CD4-positive, alpha-beta T cell treated with Interleukin-4 for 4 hours (primary cell): ENCODE measurements at places on chromosomes 7 and 10.

GRCh38 chr7:50359995-50360925 lies 55.7 kb downstream of the IKZF1 start:
- peak; percentile 89 for DNase-seq

- no peak for DNase-seq
These were observed 18.3 kb upstream of the RALA start for GRCh38 chr7:39605087-39605486.

DNA sequence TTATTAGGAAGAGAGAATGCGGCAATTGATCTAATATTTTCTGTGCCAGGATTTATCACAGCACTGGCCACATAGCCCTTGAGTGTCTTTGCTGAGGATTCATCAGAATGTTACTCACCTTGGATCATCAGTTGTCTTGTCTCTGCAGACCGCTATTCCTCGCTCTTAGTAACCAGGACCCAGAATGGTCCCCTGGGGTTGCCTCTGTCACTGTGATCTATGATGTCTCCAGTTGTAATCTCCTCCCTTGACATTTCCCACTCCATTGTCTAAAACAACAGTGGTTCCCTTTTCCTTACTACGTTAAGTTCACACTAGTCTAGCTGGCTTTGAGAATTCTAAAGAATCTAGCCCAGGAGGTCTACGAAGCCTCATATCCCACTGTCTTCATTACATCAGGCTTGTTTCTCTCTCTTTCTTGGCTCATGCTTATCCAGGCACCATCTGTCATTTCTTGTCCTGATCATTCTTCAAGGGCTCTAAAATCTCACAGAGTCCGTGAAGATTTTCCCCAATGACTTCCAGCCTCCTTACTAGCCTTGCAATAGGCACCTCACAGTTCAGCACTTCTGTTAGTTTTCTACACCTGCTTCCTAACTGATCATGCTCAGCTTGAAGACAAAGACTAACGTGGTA lies 125.8 kb downstream of the CUBN start:
- DNase-seq, result no peak

DNA sequence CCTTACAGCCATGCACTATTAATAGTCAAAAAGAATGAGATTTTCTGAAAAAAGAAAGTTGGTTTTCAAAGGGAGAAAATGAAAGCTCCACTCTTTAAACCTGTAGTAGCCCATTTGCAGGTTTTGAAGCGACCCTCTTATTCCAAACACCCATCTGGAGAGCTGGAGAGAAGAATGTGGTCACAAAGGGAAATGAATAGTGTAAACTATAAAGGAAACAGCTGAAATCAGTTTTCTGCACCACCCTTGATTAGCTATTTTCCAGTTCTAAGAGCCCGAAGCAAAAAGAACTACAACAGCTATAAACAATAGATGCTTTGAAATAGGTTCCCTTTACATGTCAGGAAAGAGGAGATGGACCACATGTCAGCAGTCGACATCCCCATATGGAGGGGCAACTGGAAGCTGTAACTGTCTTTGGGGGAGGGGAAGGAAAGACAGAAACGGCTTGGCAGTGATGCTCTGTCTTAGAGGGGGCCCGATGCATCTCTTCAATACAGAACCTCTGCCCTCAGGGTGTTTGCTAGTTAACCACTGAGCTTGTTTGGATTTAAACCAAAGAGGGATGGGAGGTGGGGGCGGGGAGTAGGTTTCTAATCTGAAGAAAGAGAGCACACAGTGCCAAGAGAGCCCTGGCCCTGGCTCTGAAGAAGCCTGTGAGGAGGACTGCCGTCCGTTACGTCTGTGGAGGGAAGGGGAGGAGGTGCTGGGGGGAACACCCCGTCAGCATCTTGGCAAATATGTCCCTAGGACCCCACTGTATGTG lies 55.3 kb downstream of the CPVL start:
- DNase-seq, result no peak

DNA sequence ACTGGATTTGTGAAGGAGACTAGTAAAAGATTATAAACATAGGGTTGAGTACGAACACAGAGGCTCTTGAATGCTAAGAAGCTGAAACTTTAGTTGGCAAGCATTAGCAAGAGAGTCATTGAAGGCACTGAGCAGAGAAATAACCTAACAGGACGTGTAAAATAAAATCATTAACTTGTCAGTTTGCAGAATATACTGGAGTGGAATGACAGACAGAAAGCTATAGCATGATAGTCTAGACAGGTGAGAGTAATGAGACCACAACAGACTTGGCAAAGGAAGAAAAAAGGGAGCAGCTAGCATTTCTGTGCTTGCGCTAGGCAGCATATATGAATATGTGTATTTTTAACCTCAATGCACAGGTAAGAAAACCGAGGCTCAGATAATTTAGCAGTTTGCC lies 30.8 kb downstream of the MINDY3 start:
- DNase-seq, result no peak

GRCh38 chr7:21089653-21090052 lies 303.0 kb upstream of the SP8 start:
- DNase-seq, result no peak

- no peak for DNase-seq
These were observed 137.0 kb upstream of the MINDY3 start for GRCh38 chr10:15997313-15997712.

- no peak for DNase-seq
These were observed 49.5 kb upstream of the DNAAF5 start for GRCh38 chr7:676972-677385.

- no peak for DNase-seq
These were observed 31.2 kb downstream of the GFRA1 start for GRCh38 chr10:116241642-116242410.

- DNase-seq, result no peak
These were observed 1.3 kb downstream of the FAS start for GRCh38 chr10:88991899-88992320.

GRCh38 chr7:27745064-27745583 lies 5.2 kb downstream of the TAX1BP1 start:
- DNase-seq, result no peak

GRCh38 chr7:53095731-53096501 lies 60.5 kb downstream of the POM121L12 start:
- no peak for DNase-seq

- DNase-seq, result no peak
These were observed 132.3 kb downstream of the SPAG6 start for GRCh38 chr10:22477334-22478287.

- no peak for DNase-seq
These were observed 12.1 kb upstream of the ZC3HAV1L start for GRCh38 chr7:139047970-139048369.

DNA sequence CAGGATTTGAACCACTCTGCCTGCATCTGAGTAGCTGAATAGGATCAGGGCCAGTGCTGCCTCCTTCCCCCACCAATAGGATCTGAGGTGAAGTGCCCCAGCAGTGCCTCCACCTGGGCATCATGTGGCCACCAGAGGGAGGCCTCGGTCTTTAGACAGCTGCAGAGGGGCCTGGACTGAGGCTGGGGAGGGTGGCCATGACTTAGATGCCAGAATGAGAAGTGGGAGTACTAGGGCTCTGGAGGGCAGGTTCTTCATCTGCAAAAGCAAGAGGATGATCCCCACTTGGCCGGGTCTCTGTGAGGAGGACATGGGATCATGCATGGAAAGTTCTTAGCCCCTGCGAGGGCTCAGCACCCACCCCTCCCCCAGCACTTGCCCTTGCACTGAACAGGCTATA lies 56.9 kb downstream of the NEUROG3 start:
- DNase-seq, result no peak

DNA sequence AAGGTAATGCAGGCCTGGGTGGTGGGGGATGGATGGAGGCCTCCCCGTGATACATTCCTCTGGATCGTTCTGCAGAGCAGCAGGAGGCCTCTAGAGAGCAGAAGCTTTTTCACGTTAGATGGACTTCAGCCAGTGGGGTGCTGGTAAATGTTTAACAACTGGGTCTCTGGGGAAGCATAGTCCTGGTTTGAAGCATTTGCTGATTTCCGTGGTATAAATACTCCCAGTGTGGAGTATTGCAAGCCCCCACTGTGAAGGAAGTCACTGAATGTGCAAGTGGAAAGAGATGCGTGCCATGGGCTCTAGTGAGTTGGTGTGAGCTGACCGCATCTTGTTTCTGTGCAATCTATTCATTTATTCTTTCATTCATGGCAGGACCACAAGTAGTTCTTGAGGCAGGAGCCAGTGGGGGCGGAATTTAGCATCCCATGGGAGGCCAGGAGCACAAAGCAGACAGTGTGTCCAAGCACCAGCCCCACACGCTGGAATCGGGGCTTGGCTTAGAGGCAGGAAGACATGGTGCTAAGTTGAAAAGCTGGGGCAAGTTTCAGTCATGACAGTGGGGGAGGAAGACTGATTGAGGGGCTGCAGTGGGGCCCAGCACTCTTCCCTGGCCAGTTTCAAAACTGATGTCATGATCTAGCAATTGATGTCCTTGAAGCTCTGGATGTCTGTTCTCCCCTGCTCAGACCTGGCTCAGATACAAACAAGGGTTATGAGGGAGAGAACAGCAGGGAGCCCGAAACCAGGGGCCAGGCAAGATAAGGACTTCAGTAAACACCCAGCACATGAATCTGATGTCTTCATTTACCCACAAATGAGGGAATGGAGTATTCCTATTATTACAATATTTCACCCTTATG lies 280.9 kb upstream of the LYZL1 start:
- no peak for DNase-seq

DNA sequence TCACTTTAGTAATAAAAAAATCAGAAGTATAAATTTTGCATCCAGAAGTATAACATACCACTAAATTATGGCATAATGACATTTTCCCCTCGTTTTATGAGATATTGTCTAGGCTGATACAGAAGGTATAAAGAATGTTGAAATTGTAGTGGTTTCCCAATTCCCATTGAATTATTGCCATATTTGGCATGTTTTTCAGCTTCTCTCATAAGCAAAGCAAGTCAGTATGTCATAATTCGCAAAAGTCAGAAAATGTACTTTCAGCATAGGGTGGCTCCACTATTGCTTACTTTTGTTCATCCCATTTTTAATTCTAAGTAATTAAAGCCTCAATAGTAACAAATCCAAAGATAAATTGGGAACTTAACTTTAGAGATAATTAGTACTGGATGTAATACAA lies 19.7 kb upstream of the PTPRZ1 start:
- DNase-seq, result no peak

- no peak for DNase-seq
These were observed 298.5 kb downstream of the ELMO1 start for GRCh38 chr7:37150180-37150579.

- no peak for DNase-seq
These were observed 281.5 kb downstream of the GRID1 start for GRCh38 chr10:86085136-86085535.

GRCh38 chr7:45203459-45203858 lies 45.9 kb downstream of the RAMP3 start:
- DNase-seq, result no peak

DNA sequence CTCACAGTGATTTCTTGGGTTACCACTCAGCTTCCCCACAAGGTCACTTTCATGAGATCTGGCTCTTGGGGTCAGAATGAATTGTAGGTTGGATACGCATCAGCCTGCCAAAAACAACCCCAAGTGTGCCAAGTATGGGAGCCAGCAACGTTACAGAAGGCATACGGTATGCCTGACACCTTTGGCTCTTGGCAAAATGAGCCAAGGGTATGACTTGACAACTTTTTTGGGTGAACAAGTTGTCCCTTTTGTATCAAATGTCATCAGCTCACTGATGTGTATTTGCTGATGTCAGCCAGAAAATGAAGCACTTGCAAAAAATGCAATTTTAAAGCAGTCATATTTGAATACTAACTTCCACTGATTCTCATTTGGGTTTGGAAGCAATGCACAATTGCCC lies 168.4 kb downstream of the CACNB2 start:
- no peak for DNase-seq

GRCh38 chr10:103661198-103661950 lies 167.9 kb downstream of the NEURL1 start:
- DNase-seq, result peak; percentile 61

- DNase-seq, result no peak
These were observed 64.8 kb downstream of the ABLIM1 start for GRCh38 chr10:114593240-114593792.

DNA sequence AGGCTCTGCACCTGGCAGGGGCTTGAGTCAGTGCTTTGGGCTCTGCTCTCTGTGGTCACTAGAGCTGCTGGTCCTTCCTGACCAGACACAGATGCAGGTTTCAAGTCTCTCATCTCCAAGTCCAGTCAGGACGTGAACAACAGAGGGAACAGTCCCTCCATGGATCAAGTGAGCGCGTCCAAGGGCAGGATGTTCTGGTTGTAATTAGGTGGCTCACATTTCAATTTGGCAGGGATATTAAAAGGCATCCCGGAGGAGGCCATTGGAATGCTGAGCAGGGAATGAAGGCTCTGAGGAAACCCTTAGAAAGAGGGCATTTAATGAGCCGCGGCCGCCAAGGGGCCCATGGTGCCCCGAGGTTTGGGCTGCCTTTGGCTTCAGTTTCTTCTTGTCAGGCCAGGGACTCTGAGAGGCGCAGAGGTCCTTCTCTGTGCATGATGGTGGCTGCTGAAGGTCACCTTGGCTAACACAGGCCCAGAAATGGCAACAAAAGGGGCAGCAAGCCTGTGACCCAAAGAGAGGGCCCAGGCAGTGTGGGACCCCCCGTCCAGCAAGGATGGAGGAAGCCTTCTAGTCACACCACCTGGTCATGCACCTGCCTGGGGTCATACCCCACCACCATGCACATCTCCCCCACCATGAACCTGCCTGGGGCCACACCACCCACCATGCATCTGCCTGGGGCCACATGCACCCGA lies 30.7 kb upstream of the INPP5A start:
- no peak for DNase-seq

GRCh38 chr10:24968349-24968748 lies 15.9 kb upstream of the PRTFDC1 start:
- DNase-seq, result no peak

GRCh38 chr7:18087687-18088078 lies 60.0 kb upstream of the PRPS1L1 start:
- DNase-seq, result no peak

DNA sequence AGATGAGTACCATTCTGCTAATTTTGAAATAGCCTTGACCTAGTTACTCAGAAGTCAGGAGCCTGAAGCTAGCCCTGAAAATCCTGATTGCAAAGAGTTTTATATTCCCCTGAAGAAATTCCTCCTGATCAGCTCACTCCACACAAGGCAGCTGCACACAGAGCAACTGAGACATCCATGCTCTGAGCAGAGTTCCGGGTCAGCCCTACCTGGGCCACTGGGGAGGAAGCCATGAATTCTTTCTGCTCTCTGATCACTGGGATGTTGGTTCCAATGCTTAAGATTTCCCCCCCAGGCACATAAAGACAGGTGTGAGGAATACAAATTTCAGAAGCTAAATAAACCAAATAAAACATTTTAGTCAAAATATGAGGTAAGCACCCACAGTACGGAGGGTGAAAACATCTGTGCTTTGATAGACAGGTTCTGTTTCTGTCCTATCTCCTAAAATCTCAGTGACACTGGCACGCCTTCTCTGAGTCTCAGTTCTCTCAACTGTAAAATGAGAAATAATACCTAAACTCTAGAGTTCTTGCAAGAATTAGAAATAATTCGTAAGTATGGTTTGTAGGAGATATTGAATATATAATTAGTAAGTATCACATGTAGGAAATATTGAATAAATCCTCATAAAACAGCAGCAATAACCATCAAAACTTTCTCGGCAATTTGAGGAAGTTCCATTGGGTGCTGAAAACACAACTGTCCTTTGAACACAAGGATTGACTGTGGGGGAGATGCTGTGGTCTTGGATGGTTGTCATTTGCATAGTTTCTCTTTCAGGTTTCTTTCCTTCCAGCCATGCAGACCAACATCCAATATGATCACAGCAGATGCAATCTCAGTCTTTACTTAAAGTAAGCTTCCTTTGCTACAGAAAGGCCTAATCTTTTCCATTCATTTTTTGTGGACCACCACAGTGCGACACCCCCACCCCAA lies 133.0 kb upstream of the TNS3 start:
- no peak for DNase-seq
